HT1080 (cell line): ENCODE measurements at places on chromosomes 1 and 21.

GRCh38 chr1:99049745-99050144 is 45.1 kb upstream of the PLPPR5 start:
- no peak for DNase-seq

GRCh38 chr1:28232558-28233263 is at the start of gene DNAJC8:
Gene DNAJC8 (minus strand): TSS chr1:28233029. CDS start chr1:28232998, 31 bp downstream.
- DNase-seq: peak; percentile 78

GRCh38 chr1:9589719-9590157 is 1.0 kb downstream of the TMEM201 start:
- DNase-seq: peak; percentile 52

- DNase-seq: no peak
These were observed 59.6 kb downstream of the FMN2 start for GRCh38 chr1:240151136-240151735.

- DNase-seq: no peak
These were observed 7.9 kb upstream of the PIK3CD start for GRCh38 chr1:9643351-9644256.

DNA sequence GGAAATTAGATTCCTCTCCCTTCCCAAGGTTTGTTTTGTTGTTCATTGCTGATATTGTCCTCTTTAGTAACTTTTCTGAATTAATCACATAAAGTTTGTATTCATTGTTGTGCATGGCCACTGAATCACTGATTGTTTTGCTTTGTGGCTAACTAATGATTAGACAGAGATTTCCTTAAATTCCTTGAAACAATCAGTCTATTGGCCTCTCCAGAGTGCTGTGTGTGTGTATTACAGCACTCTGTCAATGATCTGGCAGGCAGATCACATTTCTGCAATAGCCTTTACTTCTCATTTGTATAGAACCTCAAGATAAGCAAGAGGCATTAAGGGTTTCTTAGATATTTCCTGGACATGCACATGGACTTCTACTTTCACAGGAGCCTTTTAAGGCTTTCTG is 78.6 kb downstream of the DUSP10 start:
- no peak for DNase-seq

- DNase-seq: no peak
These were observed 23.9 kb downstream of the GNAT2 start for GRCh38 chr1:109595531-109595930.

- no peak for DNase-seq
These were observed 890 bp downstream of the GJC2 start for GRCh38 chr1:228150461-228151179.
